ENCODE measurements at places on chromosomes 1 and 21. TPM values are rescaled to one million over a fixed set of nuclear protein-coding genes. Genes with fewer than 3 reads are reported as not detected.
A peak's percentile ranks its signal among the peaks of the same experiment; 100 is the strongest.

HNRNPU gene
- total RNA-seq: 285 TPM

TSPAN1 gene
- total RNA-seq: 1.6 TPM

ZNF683 gene
- total RNA-seq: not detected

ZFYVE9 gene
- 20.9 TPM for total RNA-seq

DEPDC1 gene
- 4.7 TPM for total RNA-seq

FABP3 gene
- 51.8 TPM for total RNA-seq

CR1L gene
- total RNA-seq: not detected

DNA sequence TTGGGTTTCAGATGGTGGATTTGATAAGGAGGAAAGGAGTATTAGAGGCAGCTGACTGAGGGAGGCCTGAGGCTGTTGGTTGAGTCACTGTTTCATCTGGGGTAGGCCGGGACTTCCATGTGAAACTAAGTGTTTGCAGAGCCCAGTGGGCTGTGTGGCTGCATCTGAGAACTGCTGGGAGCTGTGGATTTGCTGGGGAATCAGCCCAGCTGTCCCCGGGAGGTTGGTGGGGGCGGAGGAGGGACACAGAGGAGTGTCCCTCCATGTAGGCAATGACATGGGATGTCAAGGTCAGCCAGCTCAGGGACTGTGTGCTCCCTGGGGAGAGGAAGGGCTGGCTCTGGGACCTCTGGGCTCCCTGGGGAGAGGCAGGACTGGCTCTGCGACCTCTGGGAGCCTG, 36.4 kb downstream of the SLC2A7 start:
- H3K4me1 ChIP-seq: peaks cover 17% of the 10 kb centered on the region
- H3K4me3 ChIP-seq: no peak overlapping the region
- DNase-seq: no peak
- no peaks in the 10 kb centered on the region for H3K36me3 ChIP-seq
- H3K27ac ChIP-seq: no peak overlapping the region

- no peaks in the 10 kb centered on the region for H3K4me1 ChIP-seq
- no peak overlapping the region for H3K4me3 ChIP-seq
- DNase-seq: no peak
- H3K36me3 ChIP-seq: peaks cover 1% of the 10 kb centered on the region
Observed at GRCh38 chr1:181251001-181251712, 162.7 kb downstream of the IER5 start.

GRCh38 chr21:44319407-44320065, 19.7 kb downstream of the CFAP410 start:
- no peaks in the 10 kb centered on the region for H3K4me1 ChIP-seq
- no peaks in the 10 kb centered on the region for H3K27me3 ChIP-seq
- peaks cover 7% of the 10 kb centered on the region for H3K36me3 ChIP-seq
- H3K4me3 ChIP-seq: no peak overlapping the region

- no peaks in the 10 kb centered on the region for H3K36me3 ChIP-seq
- no peak overlapping the region for H3K4me3 ChIP-seq
- H3K27ac ChIP-seq: no peak overlapping the region
Observed at GRCh38 chr1:238152119-238152518, 261.4 kb upstream of the ZP4 start.

DNA sequence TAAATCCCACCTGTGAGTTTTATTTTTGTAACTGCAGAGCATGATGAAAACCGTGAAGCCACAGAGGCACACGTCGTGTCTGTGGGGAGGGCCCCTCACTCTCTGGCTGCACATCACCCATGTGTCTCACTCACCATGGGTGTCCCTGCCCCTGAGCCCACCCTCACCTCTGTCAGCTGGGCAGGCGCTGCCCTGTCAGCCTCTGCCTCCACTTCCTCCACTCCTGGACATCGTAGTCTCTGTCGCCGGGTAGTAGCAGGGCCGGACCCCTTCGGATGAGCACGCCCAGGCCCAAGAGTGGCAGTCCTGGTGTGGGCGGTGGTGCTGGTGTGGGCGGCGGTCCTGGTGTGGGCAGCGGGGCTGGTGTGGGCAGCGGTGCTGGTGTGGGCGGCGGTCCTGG, 37.3 kb downstream of the COL18A1 start:
- peaks cover 11% of the 10 kb centered on the region for H3K4me1 ChIP-seq
- no peak overlapping the region for H3K4me3 ChIP-seq
- H3K36me3 ChIP-seq: peaks cover 8% of the 10 kb centered on the region
- no peaks in the 10 kb centered on the region for H3K27me3 ChIP-seq
- peak; percentile 74 for DNase-seq

- DNase-seq: no peak
- no peak overlapping the region for H3K27ac ChIP-seq
- no peak overlapping the region for H3K4me3 ChIP-seq
Observed at GRCh38 chr21:27589781-27590180, 622.9 kb upstream of the ADAMTS5 start.

- no peak overlapping the region for H3K4me3 ChIP-seq
- no peak overlapping the region for H3K27ac ChIP-seq
- H3K36me3 ChIP-seq: no peaks in the 10 kb centered on the region
- H3K27me3 ChIP-seq: no peaks in the 10 kb centered on the region
- DNase-seq: no peak
Observed at GRCh38 chr1:202791077-202791747, 17.0 kb downstream of the KDM5B start.

GRCh38 chr1:204885288-204885711, 14.6 kb downstream of the NFASC start:
- H3K36me3 ChIP-seq: peaks cover 2% of the 10 kb centered on the region
- no peak for DNase-seq
- no peak overlapping the region for H3K27ac ChIP-seq
- H3K4me1 ChIP-seq: peaks cover 3% of the 10 kb centered on the region
- peaks cover 28% of the 10 kb centered on the region for H3K27me3 ChIP-seq

GRCh38 chr1:1291548-1292441, 11.6 kb downstream of the SCNN1D start:
- H3K27ac ChIP-seq: no peak overlapping the region
- no peak overlapping the region for H3K4me3 ChIP-seq
- H3K4me1 ChIP-seq: peaks cover 4% of the 10 kb centered on the region
- H3K27me3 ChIP-seq: no peaks in the 10 kb centered on the region
- H3K36me3 ChIP-seq: no peaks in the 10 kb centered on the region

- no peaks in the 10 kb centered on the region for H3K27me3 ChIP-seq
- H3K27ac ChIP-seq: no peak overlapping the region
- no peaks in the 10 kb centered on the region for H3K36me3 ChIP-seq
- no peak for DNase-seq
- H3K4me3 ChIP-seq: no peak overlapping the region
Observed at GRCh38 chr1:80582980-80583379, 1217.8 kb upstream of the ADGRL2 start.

GRCh38 chr1:204645666-204646065, 39.9 kb downstream of the LRRN2 start:
- H3K27me3 ChIP-seq: peaks cover 31% of the 10 kb centered on the region
- no peak for DNase-seq
- H3K27ac ChIP-seq: no peak overlapping the region
- peaks cover 5% of the 10 kb centered on the region for H3K4me1 ChIP-seq

GRCh38 chr1:66704177-66704875, 47.9 kb upstream of the DYNLT5 start:
- H3K27me3 ChIP-seq: no peaks in the 10 kb centered on the region
- H3K4me3 ChIP-seq: no peak overlapping the region
- H3K27ac ChIP-seq: no peak overlapping the region

GRCh38 chr1:15618077-15618654, 908 bp downstream of the DDI2 start:
- peak overlapping the region; percentile 91 for H3K27ac ChIP-seq
- no peaks in the 10 kb centered on the region for H3K27me3 ChIP-seq
- peaks cover 48% of the 10 kb centered on the region for H3K4me1 ChIP-seq
- H3K36me3 ChIP-seq: no peaks in the 10 kb centered on the region
- H3K4me3 ChIP-seq: peak overlapping the region; percentile 83
- DNase-seq: no peak

DNA sequence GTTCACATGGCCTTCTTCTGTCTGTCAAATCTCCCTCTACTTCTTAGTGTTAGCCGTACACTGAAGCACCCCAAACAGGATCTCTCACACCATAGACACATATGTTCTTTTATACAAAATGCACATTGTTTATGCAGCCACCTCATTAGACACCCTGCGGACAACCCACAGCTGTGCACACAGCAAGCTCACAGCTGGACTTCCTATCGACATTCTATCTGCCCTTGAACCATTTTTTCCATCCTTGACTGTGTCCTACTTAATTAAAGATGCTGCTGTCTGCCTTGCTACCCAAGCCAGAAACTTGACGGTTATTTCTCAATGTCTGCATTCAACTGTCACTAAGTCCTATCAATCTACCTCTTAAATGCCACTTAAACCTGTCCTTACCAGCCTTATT, 3.2 kb upstream of the ZBTB21 start:
- peaks cover 2% of the 10 kb centered on the region for H3K36me3 ChIP-seq
- no peak overlapping the region for H3K4me3 ChIP-seq
- H3K4me1 ChIP-seq: peaks cover 19% of the 10 kb centered on the region

GRCh38 chr1:69504730-69505252, 62.9 kb upstream of the LRRC7 start:
- peaks cover 2% of the 10 kb centered on the region for H3K27me3 ChIP-seq
- no peaks in the 10 kb centered on the region for H3K4me1 ChIP-seq
- DNase-seq: no peak
- H3K4me3 ChIP-seq: no peak overlapping the region

GRCh38 chr1:164596172-164596571, 37.2 kb downstream of the PBX1 start:
- H3K4me3 ChIP-seq: no peak overlapping the region
- H3K27me3 ChIP-seq: no peaks in the 10 kb centered on the region
- peaks cover 34% of the 10 kb centered on the region for H3K4me1 ChIP-seq

- no peaks in the 10 kb centered on the region for H3K36me3 ChIP-seq
- no peaks in the 10 kb centered on the region for H3K27me3 ChIP-seq
- H3K27ac ChIP-seq: no peak overlapping the region
- no peak for DNase-seq
- no peaks in the 10 kb centered on the region for H3K4me1 ChIP-seq
Observed at GRCh38 chr1:76138217-76138616, 63.7 kb downstream of the ST6GALNAC3 start.

GRCh38 chr1:118099686-118100085, 85.3 kb downstream of the SPAG17 start:
- H3K4me1 ChIP-seq: peaks cover 37% of the 10 kb centered on the region
- H3K27ac ChIP-seq: no peak overlapping the region
- DNase-seq: no peak
- no peak overlapping the region for H3K4me3 ChIP-seq
- no peaks in the 10 kb centered on the region for H3K27me3 ChIP-seq

DNA sequence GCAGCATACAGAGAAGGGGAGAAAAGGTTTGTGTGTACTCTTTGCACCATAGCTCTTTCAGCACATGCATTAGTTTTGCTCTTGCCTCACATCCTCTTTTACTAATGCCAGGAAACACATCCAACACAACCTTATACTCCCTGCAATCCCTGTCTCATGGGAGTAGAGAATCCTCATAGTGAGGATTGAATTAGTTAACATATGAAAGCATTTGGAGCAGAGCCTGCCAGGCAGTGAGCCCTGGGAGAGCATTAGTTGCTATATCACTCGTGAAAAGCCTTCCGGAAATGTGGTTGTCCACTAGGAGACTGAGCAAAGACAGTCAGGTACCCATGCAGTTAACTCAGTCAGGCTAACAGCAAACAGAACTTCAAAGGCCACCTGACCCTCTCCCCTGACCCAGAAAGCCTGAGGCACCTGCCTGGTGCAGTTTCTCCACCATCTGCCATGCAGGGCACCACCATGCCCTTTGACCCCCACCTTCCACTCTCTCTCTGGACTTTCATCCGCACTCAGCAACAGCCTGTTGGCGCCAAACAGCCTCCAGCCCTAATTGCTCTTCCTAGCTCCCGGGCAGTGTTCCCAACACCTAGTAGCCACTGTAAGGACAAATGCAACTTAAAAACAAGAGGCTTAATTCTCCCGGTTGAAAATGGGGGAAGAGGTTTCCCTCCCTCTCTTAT, 14.9 kb upstream of the AGT start:
- no peak for DNase-seq
- no peak overlapping the region for H3K27ac ChIP-seq
- H3K4me3 ChIP-seq: no peak overlapping the region
- peaks cover 52% of the 10 kb centered on the region for H3K4me1 ChIP-seq

DNA sequence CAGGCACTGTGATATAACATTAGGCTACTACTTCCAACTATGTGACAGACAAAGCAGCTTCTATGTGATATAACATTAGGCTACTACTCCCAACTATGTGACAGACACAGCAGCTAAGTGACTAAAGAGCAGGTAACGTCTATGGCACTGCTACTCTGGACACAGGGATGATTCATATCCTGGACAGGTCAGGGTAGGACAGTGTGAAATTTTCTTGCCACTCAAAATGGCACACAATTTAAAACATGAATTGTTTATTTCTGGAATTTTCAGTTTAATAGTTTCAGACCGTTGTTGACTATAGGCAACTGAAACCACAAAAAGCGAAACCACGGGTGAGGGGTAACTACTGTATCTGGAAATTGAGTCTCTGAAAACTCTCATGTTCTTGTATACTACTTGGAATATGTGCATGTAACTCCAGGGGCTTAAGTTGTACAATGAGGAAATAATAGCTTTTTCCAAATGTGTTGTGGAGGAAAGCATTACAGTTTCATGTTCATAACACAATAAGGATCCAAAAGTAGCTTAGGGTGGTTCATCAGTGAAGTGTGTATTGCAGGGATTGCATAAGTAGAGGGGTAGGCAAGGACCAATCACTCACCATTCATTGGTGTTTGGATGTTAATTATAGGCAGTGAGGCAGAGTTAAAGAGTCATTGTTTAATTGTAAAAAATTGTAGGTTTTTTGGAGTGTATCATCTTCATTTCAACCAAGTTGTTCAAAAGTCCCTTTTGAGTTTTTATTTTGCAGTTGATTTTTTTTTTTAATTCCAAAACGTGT, 5.3 kb downstream of the DTL start:
- no peaks in the 10 kb centered on the region for H3K27me3 ChIP-seq
- H3K4me3 ChIP-seq: no peak overlapping the region
- peaks cover 32% of the 10 kb centered on the region for H3K4me1 ChIP-seq
- H3K36me3 ChIP-seq: no peaks in the 10 kb centered on the region
- H3K27ac ChIP-seq: no peak overlapping the region

GRCh38 chr1:160756849-160757201, 17.8 kb downstream of the SLAMF7 start:
- H3K4me1 ChIP-seq: peaks cover 3% of the 10 kb centered on the region
- H3K4me3 ChIP-seq: no peak overlapping the region
- no peak overlapping the region for H3K27ac ChIP-seq
- H3K36me3 ChIP-seq: no peaks in the 10 kb centered on the region

DNA sequence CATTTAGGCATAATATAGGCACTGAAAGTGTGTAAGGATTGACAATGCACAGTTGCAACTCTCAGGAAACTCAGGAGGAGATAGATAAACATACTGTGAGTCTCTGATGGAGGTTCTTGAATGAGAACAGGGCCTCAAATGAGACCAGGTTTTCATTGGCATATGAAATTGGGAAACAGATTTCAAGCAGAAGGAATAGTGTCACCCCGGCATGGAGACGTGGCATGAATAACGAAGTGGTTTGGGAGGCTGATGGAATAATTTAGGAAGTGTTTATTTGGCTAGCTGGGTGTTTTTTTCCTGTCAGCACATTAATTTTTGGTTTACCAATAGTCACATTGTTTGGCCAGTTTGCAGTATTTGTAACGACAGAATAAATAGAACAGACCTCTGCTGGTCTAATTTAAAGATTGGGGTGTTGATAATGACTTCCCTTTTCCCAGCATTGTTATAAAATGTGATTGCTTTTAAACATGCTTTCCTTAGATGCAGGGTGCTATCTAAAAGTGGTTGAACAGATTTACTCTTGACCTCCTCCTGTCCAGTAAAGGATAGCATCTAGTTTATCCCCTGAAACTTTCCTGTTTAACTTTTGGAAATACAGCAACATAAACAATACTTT, 132.0 kb downstream of the C1orf21 start:
- H3K4me3 ChIP-seq: no peak overlapping the region
- H3K27ac ChIP-seq: no peak overlapping the region
- no peaks in the 10 kb centered on the region for H3K4me1 ChIP-seq
- no peaks in the 10 kb centered on the region for H3K36me3 ChIP-seq

All from chondrocyte (in vitro differentiated cells).